ENCODE measurements at places on chromosomes 7 and 10.

GRCh38 chr10:80529604-80530003 lies 8.1 kb upstream of the SH2D4B start:
- no peak for DNase-seq

- DNase-seq, result no peak
Observed at GRCh38 chr10:59677253-59677831, 32.3 kb downstream of the SLC16A9 start.

GRCh38 chr7:26449175-26450165 lies 157.8 kb downstream of the SNX10 start:
- DNase-seq, result no peak

DNA sequence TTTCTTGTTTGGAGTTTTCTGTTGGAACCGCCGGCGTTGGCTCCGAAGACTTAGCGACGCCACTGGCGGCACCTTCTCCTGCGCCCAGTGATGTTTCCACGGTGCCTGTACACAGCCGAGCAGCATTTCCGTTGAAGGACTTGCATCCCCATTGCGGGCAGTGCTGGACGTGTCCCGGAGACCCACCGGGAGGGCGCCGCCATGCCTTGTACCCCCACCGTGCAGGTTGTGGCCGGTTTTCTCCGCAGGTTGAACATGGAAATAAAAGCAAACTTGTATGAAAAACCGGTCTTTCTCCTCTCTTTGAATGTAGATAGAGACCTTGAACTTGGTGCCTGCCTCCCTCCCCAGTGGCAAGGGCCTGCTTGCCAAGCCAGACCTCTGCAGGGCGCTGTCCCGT lies 22.9 kb upstream of the CHST12 start:
- DNase-seq, result no peak

GRCh38 chr10:80452069-80452468 lies 2.0 kb upstream of the TSPAN14 start:
- DNase-seq, result no peak

GRCh38 chr10:72893136-72893798 lies at the start of gene OIT3:
OIT3 (plus strand) TSS chr10:72893739; CDS start chr10:72893799, 60 bp downstream.
- no peak for DNase-seq

DNA sequence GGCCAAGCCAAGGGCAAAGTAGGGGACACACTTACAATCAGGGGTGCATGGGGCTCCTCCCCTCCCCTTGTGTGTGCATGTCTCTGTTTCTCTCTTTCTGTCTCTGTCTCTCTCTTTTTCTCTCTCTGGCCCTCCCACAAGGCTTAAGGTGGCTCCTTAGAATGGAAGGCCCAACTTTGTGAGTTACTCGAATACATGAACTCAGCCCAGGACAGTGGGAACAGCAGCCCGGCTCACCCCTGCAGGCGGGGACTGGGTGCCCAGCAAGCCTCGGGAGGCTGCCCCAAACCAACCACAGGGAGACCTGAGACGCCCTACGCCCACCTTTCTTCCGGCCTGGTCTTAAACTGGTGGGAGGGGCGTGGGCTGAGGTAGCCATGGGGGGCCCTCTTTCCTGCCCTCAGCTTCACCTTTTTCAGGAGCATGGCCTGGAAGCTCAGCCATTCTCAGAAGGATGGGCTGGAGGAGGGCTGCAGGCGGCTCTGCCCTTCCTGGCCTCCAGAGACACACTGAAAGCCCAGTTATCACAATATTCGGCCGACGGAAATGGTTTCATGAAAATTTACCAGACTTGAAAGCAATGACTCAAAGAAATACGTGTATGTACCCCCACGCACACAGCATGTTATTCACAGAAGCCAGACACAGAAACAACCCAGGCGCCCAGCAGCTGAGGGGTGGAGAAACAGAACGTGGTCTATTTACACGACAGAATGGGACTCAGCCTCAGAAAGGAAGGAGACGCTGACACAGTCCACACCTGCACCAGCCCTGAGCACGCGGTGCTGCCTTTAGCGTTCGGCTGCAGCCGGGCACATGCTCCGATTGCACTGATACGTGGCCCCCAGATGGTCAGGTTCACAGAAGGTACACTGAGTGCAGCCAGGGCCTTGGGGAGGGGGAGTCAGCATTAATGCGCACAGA lies 229.5 kb downstream of the PTPRN2 start:
- DNase-seq, result no peak

DNA sequence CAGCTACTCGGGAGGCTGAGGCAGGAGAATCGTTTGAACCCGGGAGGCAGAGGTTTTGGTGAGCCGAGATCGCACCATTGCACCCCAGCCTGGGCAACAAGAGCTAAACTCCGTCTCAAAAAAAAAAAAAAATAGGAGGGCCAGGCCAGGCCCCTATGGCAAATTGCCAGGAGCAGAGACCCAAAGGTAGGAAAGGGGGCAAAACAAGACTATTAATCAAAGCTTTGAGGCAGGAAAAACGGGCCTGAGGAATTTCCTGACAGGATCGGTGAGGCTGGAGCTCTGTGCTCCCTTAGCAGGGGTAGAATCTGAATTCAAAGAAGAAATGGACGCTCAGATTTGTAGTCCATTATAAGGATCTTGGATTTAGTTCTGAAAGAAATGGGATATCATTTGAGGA lies 2.8 kb upstream of the VOPP1 start:
- no peak for DNase-seq

- DNase-seq, result no peak
Observed at GRCh38 chr7:122200888-122201287, 56.8 kb upstream of the AASS start.

GRCh38 chr10:100923580-100923979 lies 10.8 kb downstream of the SLF2 start:
- DNase-seq, result no peak

GRCh38 chr10:100744987-100745881 lies at the start of gene PAX2:
PAX2 (plus strand) TSS chr10:100745582; CDS start chr10:100746261, 679 bp downstream.
- DNase-seq, result no peak

GRCh38 chr10:17802350-17802749 lies 6.8 kb upstream of the MRC1 start:
- DNase-seq, result no peak

DNA sequence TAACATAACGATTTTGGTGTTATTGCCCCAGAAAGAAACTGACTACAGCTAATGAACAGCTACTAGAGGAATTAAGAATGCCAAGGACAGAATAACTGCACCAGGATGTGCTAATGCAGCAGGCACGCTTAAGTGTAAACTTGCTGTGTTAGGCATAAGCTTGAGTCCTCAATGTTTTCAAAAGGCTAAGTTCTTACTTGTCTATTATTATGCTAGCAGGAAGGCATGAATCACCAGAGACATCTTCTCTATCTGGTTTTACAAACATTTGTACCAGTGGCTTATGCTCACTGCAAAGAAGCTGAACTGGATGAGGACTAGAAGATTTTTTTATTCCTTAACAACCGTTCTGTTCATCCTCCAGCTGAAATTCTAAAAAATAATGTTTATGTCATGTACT lies 1035.3 kb downstream of the NRG3 start:
- no peak for DNase-seq

GRCh38 chr10:46250481-46250880 lies 36.3 kb upstream of the ANTXRL start:
- DNase-seq, result no peak

GRCh38 chr10:71351628-71352319 lies 32.7 kb downstream of the SLC29A3 start:
- no peak for DNase-seq

DNA sequence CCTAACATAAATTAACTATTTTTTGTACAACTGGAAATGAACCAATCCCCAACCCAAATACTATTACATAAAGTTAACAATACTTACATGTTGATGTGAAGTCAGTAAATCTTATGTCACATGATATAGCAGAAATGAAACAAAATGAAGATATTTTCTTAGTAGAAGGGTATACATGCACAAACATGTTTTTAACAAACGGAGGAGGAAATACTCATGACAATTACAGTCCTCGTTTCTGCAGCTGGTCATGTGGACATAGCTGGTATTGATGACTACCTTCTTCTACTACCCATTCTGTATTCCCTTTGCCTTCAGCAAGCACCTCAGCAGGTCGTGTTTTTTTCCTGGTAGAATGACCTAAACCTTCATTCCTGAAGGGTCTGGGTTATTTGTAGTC lies 252.3 kb downstream of the HTR7 start:
- no peak for DNase-seq

- DNase-seq, result no peak
Observed at GRCh38 chr7:20241194-20241910, 24.2 kb upstream of the MACC1 start.

- no peak for DNase-seq
Observed at GRCh38 chr7:13988065-13988464, 1.4 kb downstream of the ETV1 start.

DNA sequence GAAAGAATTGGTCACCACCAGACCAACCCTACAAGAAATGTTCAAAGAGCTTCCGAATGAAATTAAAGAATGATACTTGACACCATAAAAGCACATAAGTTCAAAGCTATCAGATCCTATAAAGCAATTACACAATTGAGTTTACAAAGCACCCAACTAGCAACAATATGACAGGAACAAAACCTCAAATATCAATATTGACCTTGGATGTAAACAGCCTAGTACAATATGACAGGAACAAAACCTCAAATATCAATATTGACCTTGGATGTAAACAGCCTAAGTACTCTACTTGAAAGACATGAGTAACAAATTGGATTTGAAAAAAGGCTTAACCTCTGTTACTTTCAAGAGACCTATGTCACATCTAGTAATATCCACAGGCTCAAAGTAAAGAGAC lies 1201.4 kb downstream of the XPNPEP1 start:
- DNase-seq, result no peak

GRCh38 chr10:51879238-51879637 lies 179.8 kb upstream of the CSTF2T start:
- DNase-seq, result no peak

DNA sequence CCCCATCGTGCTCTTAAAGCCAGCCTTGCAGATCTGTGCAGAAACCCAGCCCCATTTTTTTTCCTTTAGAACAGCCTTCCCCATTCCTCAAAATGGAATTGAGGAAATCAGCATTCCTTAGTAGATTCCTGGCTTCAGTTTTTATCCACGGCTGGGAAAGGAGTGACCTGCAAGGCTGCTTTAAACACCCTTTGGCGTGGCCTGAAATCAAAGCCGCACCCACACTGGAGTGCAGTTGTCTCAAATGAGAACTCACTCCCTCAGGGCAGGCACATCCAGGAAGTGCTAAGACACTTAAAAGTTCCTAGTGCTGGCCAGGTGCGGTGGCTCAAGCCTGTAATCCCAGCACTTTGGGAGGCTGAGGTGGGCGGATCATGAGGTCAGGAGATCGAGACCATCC lies 34.8 kb downstream of the HTR5A start:
- DNase-seq, result no peak

DNA sequence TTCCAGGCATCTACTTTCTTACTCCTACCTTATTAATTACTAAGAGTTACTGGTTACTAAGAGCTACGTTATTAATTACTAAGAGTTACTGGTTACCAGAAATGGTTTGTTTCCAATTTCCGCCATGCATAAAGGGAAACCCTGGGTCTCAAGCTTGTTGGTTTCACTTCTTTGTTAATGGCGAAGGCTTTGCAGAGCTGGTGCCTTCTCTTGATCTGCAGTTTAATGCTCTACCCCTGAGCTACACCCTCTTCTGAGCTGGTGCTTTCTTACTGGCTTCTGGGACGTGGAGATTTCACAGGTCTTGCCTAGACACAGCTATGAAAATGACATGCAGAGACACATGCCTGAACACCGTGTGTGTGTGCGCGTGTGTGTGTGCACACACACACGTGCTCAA lies 560 bp downstream of the CPA4 start:
- no peak for DNase-seq

DNA sequence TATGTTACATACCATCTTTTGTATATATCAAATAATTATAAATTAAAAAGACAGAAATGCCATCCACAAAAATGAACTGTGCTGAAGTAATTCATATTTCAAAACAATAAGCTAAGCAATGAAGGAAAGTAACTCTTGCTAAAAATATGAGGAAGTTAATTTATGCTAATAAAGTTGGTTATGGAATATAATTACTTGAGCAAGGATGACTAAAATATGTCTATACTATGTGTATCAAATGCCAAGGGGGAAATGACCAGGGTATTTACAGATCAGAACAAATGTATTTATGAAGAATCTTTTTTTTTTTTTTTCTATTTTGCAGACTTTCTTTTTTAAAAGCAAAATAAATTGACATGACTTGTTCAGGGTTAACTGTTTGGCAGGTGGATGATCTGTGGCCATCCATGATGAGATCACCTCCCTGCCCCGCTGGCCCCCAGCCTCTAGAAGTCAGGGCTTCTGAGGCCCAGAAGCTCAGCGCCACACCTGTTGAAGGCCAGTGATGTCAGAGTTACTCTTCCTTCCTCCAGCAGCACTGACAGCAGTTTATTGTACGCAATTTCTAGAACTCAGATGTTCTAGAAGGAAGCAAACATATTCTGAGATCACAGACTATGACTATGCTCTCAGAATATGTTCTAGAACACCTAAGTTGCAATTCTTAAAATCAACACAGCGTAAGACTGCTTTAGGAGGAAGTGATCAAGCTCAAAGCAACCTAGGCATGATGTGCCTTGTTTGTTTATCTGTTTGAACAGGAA lies 196.1 kb upstream of the KLF14 start:
- no peak for DNase-seq

DNA sequence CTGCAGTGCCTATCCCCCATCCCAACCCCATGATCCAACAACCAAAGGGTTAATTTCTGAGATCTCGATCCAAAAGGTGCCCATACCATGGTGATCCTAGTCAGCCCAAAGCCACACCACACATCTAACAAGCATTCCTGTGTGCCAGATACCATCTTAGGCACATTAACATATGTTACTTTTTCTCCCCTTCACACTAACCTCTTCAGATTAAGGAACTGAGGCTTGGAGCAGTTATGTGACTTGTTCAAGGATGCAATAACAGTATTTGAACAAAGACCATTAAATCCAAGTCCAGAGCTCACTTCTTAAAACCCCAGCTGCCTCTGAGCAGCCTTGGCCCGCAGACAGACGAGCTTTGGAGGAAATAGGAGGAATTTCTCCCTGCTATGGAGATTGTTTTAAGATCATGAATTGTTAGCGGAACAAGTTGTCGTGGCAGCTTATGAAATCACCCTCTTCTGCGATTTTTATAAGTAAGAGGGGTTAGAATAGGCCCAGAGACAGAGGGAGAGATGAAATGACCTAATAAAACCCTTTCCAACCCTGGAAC lies 327.2 kb downstream of the KCNMA1 start:
- no peak for DNase-seq

DNA sequence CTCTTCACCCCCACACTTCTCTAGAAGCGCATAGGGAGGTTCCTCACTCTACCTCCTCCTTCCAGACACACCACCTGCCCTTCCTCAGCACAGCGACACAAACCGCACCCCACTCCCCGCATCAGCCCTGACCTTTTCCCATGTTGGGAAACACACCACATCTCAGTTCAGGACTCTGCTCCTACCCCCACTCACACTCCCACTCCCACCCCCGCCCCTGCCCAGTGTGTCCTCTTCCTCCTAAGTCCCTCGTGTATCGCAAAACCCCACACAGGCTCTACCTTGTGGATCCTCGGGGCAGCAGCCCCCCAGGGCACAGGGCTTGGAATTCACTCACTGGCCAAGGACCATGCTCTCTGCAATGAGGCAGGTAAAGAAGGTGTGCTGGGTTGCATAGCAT lies 4.2 kb upstream of the AOC1 start:
- DNase-seq, result no peak
